ENCODE measurements at places on chromosomes 3 and 15.

DNA sequence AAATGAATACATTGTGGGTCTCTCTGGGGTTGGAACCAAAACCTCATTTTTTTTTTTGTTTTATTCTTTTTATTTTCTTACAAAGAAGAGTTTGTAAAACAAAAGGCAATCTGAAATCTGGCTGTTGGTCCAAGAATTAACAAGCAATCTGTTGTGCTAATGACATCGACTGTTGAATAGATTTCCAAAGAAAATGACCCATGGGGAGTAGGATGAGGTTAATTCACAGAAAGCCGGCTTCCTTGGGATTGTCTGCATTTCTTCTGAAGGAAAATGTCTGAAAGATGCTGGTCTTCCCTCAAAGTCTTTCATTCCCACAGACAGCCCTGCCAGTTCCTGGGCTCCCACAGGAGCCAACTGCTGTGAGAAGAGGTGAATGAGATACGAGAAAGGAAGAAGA, 92.9 kb downstream of the LRRC3B start:
- no peak for DNase-seq

GRCh38 chr3:5093731-5094130, 28.4 kb upstream of the ARL8B start:
- no peak for DNase-seq

DNA sequence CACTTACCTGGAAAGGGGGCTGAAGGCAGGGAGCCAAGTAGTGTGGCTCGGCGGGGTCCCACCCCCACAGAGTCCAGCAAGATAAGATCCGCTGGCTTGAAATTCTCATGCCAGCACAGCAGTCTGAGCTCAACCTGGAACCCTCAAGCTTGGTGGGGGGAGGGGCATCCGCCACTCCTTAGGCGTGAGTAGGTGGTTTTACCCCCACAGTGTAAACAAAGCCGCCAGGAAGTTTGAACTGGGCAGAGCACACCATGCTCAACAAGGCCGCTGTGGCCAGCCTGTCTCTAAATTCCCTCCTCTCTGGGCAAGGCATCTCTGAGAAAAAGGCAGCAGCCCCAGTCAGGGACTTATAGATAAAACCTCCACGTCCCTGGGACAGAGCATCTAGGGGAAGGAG, 156.3 kb downstream of the KBTBD8 start:
- DNase-seq: no peak

GRCh38 chr3:165233501-165234195, 37.5 kb upstream of the SLITRK3 start:
- no peak for DNase-seq

DNA sequence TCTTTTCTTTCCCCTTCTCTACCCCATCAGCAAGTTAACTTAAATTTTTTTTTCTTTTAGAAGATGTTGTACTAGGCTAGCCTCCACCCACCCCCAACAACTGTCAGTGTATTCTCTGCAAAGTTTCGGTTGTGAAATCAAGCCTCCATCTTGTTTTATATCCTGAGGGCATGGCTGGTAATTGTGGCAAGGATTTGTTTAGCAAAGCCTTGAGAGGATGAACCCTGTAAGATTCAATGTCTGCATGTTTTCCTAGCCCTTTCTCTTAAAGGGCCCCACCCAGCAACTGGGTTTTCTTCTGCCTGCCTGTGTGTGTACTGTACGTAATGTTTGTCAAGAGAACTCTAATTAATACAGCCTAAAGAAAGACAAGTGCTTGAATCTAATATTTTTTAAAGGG, 475.3 kb downstream of the FHIT start:
- DNase-seq: no peak

DNA sequence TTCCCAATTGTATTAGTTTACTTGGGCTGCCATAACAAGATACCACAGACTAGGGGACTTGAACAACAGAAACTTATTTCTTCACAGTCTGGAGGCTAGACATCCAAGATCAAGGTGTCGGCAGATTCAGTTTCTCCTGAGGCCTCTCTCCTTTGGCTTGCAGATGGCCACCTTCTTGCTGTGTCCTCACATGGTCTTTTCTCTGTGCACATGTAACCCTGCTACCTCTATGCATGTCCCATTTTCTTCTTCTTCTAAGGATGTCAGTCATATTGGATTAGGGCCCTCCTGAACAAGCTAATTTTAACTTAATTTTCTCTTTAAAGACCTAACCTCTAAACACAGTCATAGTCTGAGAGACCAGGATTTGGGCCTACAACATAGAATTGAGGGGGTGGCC, 336.7 kb upstream of the WNT5A start:
- no peak for DNase-seq

GRCh38 chr3:187943677-187944389, 198.6 kb upstream of the BCL6 start:
- no peak for DNase-seq

DNA sequence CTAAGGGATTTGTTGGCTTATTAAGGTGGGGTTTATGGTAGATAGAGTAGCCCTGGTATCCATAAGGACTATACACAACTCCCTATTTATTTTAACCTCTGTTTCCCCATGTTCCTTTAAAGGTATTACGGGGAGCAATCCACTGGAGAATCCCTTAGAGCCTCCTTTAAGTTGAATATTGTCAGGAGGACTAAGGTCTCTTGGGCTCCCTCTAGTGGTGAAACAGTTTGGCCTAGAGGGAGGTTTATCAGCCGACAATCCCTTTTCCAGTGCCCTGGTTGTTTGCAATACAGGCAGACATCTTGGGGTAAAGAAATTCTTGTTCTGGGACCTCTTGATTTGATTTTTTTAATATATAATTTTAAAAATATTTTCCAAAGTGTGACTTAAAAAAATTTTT, 12.9 kb downstream of the OPA1 start:
- DNase-seq: no peak

GRCh38 chr3:120072867-120073525, 21.3 kb downstream of the GSK3B start:
- no peak for DNase-seq

DNA sequence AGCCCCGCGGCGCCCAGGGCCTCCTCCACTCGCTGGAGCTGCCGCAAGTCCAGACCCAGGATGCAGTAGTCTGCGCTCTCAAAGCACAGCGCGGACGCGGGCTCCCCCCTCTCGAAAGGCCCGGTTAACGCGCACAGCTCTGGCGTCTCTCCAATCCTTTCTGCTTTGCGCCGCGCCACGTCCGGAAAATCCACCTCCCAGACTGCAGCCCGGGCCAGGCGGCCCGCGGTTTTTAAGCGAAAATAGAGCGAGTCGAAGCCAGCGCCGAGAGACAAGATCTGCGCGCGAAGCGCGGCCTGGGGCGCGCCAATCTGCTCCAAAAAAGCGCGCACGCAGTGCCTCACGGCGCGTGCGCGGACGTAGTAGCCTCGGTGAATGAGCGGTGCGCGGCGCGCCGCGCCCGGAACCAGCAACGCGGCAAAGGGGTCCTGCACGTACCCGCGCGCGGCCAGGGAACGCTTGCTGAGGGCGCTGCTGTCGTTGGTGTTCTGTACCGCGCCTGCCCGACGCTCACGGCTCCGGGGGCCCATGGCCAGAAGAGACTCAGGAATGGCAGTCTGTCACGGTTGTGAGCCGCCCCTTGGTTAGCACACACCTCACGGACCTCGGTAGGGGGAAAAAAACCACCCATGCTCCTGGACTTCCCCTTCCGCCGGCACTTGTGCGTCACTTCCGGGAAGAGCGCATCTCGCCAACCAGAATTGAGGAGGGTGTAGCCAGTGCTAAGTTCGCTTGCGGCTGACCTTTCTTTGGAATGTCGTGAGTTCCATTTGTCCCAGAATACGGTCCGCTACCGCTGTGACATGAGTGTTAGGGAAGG, at the start of gene LCMT2:
Gene LCMT2, minus strand, starts transcription at position 614 of the 820 bp plus-strand sequence. Its CDS starts 84 bp downstream, at position 530.
- peak; percentile 78 for DNase-seq

DNA sequence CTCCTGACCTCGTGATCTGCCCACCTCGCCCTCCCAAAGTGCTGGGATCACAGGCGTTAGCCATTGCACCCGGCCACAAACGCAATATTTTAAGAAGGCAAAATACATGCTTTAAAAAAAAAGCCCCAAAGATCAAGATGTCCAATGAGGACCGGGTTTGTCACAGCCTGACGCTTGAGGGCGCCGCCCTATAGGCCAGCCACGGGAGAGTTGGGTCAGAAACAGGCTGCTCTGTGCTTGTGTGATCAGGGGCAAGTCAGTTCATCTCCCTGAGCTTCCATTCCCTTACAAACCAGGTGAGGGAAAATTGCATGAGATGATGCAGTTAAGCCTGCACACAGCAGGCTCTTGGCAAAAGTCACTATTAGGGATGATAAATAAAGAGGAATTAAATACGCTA, 23.9 kb downstream of the FAM174B start:
- no peak for DNase-seq
